ENCODE measurements at places on chromosomes 7 and 10.

DNA sequence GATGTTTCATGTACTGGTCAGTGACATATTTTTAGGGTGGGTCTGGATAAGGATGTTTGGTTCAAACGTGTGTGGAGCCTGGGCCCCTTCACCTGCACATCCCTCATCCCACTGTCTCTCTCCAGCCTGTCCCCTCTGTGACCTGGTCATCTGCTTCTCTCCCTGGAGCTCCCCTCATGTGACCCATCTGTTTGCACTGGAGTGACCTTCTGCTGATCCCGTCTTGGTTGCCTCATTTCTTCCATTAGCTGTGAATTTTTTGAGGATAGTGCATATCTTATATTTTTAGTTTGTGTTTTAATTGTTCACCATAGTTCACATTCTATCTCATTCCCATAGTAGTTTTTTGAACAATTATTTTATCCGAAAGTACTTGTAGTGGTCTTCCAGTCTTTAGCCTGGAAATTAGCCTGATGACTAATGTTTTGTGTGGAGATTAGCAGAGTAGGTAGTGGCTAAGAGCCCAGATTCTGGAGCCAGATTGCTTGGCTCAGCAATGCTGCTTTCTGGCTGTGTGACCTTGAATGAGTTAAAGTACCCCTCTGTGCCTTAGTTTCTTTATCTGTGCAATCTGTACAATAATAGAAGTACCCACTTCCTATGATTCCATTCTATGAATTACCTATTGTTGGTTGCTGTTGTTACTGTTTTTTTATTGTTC lies 224.5 kb downstream of the LRMDA start:
- DNase-seq = peak; percentile 33

DNA sequence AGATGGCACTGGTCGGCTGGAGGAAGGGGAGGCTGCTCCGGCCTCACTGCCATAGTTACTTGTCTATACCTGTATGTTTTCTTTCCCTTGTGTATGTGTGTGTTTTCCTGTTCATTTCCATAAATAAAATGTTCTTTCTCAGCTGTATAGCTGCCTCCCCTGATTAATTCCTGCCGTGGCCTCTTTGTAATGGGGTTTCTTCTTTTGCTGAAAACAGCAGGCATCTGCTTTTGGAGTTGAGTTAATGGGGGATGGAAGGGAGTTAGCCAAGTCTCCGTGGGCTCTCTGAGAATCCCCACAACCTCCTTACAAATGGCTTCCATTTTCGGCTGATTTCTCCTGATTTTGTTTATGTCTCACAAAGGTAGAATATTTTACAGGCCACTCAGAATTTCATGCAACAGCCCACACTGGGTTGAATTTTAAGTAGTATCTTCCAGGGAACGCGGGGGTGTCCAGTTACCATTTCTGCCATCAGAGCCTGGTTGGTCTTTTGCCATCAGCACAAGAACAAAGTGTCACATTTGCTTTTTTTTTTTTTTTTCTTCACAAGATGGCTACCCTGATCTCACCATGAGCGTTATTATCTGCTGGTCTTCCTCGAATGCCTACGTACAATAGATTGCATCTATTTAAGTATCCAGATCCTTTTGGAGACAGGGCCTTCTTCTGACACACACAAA lies 88.1 kb upstream of the NRP1 start:
- DNase-seq = no peak

DNA sequence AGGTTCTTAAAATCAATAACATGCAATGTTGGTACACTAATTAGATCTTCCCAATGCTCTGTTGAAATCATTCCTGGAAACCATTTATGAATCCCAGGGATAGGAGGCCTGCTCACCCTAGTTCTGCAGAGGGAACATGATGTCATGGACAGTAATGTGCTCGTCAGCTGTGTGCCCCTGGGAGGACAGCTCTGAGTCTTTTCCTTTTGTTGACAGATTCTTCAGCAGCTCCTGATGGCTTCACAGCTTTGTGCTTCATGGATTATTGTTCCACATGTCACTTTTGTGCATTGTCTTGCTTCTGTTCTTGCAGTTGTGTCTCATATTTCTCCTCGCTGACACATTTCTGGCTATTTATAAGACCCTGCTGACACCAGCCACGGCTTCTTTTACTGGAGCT lies 367.5 kb downstream of the CCSER2 start:
- no peak for DNase-seq

DNA sequence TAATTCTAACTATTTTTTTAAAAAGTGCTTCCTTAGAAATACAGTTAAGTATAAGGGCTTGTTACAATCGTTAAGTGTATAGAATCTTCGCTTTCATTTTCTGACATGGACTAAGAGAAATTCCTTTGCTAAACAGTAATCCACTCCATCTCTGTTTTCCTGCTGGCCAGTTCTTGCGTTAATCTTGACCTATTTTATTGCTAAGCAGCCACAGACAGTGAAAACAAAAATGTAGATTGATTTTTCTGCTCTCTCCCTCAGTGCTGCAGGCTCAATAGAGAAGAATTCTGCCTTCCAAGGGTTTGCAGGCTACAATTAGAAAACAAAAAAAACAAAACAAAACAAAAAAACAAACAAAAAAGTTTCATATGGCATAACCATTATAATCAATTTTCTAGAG lies 310.4 kb upstream of the ADARB2 start:
- DNase-seq = no peak

DNA sequence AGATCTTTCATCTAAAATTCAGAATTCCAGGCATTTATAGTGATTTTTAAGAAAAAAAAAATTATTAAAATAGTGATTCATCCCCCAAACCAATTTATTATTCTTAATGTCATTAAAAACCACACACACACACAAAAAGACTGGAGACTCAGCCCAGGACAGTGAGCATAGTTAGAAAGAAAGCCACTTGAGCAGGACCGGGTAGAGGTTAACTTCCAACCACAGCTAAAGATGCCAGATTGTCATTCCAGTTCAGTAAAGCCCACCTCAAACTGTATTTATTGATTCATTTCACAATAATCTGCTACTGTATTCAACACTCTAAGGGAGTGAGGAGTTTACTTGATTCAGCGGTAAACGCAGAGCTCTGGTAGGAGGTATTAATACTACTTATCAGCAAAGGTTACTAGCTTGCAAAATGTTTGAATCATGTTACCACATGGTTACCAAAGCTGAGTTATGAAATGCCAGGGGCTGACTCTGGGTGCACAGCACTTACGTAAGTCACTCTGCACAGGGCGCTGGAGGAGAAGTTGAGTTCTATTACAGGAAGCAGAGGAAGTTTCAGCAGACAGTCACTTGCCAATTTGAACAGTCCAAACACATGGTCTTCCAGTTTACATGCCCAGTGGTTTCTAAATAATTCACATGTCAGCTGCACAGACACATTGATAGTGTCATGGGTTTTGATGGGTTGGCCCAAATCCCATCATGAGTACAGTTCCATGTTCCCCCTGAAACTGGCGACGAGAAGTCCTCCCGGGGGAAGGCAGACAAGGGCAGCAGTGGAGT lies 64.6 kb downstream of the KLF6 start:
- DNase-seq = peak; percentile 53

DNA sequence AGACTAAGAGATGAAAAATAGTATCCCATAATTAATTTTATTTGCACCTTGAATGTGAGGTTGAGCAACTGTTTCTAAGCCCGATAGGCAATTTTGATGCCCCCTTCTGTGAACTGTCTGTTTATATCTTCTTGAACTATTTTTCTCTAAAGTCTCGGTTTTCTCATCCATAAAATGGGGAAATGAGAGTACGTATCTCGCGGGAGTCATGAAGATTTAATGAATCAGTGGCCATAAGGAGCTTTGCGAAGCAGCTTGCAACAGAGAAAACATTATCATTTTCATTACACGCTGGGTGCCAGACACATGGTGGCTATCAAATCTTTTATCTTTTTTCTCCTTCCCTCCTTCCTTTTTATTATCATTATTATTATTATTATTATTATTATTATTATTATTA lies 108.1 kb upstream of the CARD11 start:
- no peak for DNase-seq

GRCh38 chr7:139871331-139871730 lies 42.3 kb downstream of the TBXAS1 start:
- peak; percentile 85 for DNase-seq

GRCh38 chr10:128373071-128373749 lies 247.0 kb upstream of the MKI67 start:
- no peak for DNase-seq

- DNase-seq = no peak
Observed at GRCh38 chr10:21552638-21553037, 18.6 kb downstream of the MLLT10 start.

DNA sequence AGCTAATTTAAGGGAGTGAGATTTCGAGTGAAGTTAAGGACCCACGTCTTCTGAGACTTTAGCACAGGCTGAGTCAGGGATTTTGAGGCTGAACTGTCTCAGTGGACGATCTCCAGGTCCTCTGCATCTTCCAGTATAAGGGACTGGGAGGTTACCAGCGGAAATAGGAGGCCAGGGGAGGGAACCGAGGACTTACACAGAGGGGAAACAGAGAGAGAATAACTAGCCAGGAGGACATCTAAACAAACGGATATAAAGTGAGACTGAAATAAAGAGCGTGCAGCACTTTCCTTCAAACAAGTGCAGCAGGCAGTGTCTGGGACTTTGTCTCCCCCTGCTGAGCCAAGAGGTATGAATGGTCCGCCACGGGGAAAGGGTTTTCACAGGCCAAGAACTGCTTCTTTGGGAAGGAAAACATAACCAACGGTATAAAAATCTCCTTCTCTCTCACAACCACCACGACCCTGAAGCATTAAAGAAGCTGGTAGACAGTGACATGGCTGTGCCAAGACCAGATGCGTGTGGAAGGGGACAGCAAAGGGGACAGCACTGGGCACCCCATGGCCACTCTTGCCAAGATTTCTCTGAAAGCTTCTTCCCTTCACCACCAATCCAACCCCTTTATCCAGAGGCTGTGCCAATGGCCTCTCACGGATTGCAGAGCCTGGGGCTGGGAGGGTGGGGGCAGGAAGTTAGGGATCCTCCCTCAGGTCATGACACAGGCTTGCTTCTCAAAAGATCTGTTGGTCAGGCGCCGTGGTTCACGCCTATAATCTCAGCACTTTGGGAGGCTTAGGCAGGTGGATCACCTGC lies 72.0 kb downstream of the SLC37A3 start:
- peak; percentile 36 for DNase-seq

DNA sequence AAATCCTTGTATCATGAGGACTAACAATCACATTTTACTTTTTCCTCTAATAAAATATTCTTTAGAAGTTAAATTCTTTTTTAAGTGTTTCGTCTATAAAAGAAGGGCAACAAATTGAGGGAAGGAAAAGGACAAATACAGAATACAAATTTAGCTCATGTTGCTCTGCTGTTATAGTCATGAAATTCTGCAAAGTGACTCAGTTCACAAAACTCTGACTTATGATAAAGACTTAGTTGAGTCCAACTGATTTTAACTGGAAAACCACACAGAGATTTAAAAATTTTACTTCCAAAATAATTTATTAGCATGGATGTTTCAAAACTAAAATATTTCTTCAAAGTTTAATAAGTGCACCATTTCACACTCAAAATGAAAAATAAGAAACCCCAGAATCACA lies 75.0 kb upstream of the GPR22 start:
- no peak for DNase-seq

GRCh38 chr10:125084191-125084613 lies 76.2 kb downstream of the CTBP2 start:
- DNase-seq = peak; percentile 78

- no peak for DNase-seq
Observed at GRCh38 chr7:36228039-36228438, 75.0 kb downstream of the EEPD1 start.

- no peak for DNase-seq
Observed at GRCh38 chr10:89346405-89347254, 18.8 kb downstream of the IFIT3 start.

GRCh38 chr7:32582036-32582435 lies 86.7 kb downstream of the AVL9 start:
- no peak for DNase-seq

GRCh38 chr10:88152728-88153133 lies 289.3 kb downstream of the PTEN start:
- peak; percentile 92 for DNase-seq

GRCh38 chr7:77199013-77199966 lies at the start of gene FGL2:
FGL2 (minus strand) TSS chr7:77199819; CDS start chr7:77199793, 26 bp downstream.
- DNase-seq = peak; percentile 0

- no peak for DNase-seq
Observed at GRCh38 chr7:159098811-159099655, 45.6 kb downstream of the VIPR2 start.

GRCh38 chr10:4684434-4684833 lies 141.6 kb upstream of the AKR1E2 start:
- no peak for DNase-seq

DNA sequence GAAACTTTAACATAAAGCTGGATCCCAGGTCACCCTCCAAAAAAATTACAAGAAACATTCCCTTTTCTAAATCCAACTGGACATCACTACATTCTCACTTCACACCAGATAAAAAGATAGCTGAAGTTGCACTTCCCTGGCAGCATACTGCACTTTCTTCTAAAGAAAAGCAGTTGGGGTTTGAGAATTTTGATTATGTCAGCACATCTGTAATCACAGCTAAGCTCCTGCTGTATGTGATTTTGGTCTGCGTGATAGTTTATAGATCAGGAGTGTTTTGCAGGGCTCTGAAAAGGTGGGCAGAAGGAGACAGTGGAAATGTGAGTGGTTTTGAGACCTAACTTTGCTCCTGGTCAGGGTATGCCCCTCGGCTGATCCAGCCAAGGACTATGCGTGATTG lies 199.1 kb upstream of the AKR1E2 start:
- no peak for DNase-seq
